ENCODE measurements at places on chromosomes 12 and 14.

- no peak for DNase-seq
These were observed 23.9 kb upstream of the TEX22 start for GRCh38 chr14:105374389-105374788.

DNA sequence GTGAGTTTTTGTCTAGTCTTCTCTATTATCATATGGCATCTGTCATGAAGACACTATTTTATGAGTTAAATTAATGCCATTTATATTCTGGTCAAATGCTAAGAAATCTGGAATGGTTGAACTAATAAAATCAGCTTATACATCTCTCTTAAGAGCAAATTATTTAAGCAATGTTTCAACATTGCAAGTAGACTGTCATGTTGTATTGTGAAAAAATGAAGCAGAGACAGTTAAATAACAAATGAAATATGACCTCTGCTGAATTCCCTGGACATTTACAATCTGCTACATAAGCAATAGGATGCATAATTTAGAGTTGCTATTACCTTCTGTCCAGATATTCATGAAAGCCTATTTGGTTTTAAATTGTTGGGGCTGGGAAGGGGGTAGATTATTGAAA is 30.6 kb downstream of the NAV3 start:
- no peak for DNase-seq

- no peak for DNase-seq
These were observed 9.5 kb upstream of the IRF2BPL start for GRCh38 chr14:77037938-77038568.

DNA sequence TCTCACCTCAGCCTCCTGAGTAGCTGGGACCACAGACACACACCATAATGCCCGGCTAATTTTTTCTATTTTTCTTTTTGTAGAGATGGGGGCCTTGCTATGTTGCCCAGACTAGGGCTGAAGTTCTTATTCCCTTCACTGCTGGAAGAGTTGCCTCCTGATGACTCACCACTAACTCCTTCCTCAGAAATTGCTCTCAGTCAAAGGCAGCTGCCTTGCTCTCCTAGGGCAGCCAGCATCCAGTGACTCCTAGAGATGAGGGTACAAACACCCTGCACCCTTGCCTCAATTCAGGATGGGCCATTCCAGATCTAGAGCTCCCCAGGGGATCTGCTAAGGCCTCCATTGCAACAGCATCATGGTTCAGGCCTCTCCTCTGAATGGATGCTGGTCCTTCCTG is 54.0 kb upstream of the RASSF8 start:
- no peak for DNase-seq

GRCh38 chr12:93005928-93006392 is 76.9 kb upstream of the EEA1 start:
- DNase-seq = no peak

GRCh38 chr14:101132051-101132571 is 228.6 kb upstream of the RTL1 start:
- no peak for DNase-seq

GRCh38 chr14:105866841-105867321 is 340.5 kb downstream of the TMEM121 start:
- DNase-seq = no peak

- no peak for DNase-seq
These were observed 13.7 kb upstream of the FGF23 start for GRCh38 chr12:4393211-4393610.

- no peak for DNase-seq
These were observed 85.6 kb downstream of the OTOGL start for GRCh38 chr12:80184926-80185325.

DNA sequence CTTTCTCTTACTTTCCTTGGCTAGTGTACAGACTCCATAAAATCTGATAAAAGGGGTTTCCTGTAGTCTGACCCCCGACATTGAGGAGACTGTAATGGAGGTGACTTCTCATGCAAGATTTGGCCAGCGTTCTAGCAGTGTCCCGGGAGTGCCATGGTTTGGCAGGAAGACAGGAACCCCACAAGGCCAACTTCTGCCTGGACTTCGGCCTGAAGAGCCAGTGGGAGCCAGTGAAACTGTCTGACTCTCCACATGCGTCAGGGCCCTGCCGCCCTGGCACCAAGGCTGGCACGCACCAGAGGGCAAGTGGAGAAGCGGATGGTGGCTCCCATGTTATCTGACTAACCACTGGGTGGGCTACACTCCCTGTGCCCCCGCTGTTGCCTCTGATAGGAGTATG is 70.5 kb downstream of the TMEM260 start:
- DNase-seq = no peak

DNA sequence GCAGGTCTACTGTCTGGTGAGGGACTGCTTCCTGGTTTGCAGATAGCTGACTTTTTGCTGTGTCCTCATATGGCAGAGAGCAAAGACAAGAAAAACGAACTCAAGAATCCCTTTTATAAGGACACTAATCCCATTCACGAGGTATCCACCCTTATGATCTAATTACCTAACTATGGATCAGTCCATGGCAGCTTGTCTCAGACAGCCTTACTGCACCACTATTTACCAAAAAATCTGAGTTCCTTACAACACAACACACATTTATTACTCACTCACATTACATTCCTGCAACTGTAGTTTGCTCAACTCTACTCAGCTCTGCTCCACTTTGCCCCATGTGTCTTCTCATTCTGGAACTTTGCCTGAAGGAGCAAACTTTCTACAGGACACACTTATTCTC is 10.1 kb upstream of the SLC6A15 start:
- DNase-seq = no peak

All from stimulated activated CD8-positive, alpha-beta memory T cell treated with anti-CD3 and anti-CD28 coated beads, Interleukin-4, amount 100 ng/mL, for 1 hour (primary cell).